NCI-H82 (cell line): ENCODE measurements at places on chromosomes 2 and 18.

- DNase-seq = peak; percentile 87
Observed at GRCh38 chr2:172103471-172104272, 972 bp upstream of the DLX2 start.

DNA sequence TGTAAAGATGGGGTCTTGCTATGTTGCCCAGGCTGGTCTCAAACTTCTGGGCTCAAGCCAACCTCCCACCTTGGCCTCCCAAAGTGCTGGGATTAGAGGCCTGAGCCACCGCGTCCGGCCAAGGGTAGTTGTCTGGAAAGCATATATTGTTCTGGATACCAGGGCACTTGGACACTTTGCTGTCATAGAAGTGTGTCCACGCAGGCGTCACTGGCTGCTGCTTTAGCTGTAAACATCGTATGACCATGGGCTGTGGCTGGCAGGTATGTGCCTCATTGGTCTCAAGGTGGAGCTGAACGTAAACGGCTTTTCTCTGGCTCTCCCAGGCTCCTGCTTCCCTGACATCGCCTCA, 3.2 kb upstream of the GPR35 start:
- DNase-seq = no peak

DNA sequence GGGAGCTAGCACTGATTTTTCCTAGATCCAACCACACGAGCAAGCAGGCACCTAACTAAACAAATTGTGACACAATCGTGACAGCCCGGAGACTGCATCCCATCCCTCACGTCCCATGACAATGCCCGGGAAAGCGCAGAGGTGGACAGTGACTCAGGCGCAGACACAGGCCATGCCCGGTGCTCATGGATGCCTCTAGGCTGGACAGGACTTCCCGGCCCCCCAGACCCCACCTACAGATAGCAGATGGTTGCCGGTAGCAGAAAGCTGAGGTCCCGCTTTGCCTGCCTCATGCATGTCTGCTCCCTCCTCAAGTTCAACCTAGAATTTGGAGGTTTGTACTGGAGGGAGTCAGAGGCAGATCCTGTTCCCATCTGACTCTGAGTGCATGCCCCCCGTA, 81.0 kb downstream of the TPO start:
- DNase-seq = no peak

DNA sequence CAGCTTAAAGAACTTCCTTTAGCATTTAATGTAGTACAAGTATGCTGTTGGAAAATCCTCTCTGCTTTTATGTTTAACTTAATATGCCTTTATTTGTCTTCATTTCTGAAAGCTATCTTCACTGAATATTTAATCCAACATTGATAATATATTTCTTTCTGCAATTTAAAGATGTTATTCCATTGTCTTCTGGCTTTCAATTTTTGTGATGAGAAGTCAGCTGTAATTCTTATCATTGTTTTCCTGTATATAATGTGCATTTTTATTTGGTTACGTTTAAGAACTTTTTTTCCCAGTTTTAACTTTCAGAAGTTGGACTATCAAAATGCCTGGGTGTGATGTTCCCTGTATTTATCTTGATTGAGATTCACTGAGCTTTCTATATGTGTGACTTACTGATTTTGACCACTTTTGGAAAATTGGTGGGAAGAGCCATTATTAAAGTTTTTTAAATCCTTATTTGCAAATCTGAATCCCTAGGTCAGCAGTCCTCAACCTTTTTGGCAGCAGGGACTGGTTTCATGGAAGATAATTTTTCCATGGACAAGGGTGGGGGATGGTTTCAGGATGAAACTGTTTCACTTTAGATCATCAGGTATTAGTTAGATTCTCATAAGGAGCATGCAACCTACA, 241.0 kb downstream of the TNS1 start:
- no peak for DNase-seq

DNA sequence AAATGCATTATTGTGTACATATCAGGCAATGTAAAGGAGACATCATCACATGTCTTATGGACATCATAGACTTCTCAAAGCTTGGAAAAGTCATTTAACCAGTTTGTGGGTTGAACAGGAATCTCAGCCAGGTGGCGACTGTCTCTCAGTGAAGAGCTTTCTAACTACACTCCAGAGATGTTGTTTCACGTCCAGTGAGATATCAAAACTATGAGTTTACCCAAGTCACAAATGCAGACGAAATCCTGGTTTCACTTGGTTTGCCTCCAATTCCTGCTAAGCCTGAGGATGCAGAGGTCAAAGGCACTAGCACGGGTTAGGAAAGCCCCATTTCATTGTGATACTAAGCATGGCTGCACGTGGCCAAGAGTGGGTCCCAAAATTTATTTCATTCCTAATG, 384.5 kb upstream of the MEIS1 start:
- DNase-seq = no peak

- DNase-seq = no peak
Observed at GRCh38 chr18:79901665-79902064, 49.8 kb downstream of the SLC66A2 start.

- peak; percentile 19 for DNase-seq
Observed at GRCh38 chr2:137173463-137173862, 408.1 kb downstream of the THSD7B start.
